ENCODE measurements at places on chromosomes 1 and 21.
A peak's percentile ranks its signal among the peaks of the same experiment; 100 is the strongest.

GRCh38 chr21:42924433-42924751 is 1.0 kb downstream of the ERVH48-1 start:
- no peak for DNase-seq

GRCh38 chr21:15283789-15284188 is 219.0 kb upstream of the NRIP1 start:
- DNase-seq: no peak

DNA sequence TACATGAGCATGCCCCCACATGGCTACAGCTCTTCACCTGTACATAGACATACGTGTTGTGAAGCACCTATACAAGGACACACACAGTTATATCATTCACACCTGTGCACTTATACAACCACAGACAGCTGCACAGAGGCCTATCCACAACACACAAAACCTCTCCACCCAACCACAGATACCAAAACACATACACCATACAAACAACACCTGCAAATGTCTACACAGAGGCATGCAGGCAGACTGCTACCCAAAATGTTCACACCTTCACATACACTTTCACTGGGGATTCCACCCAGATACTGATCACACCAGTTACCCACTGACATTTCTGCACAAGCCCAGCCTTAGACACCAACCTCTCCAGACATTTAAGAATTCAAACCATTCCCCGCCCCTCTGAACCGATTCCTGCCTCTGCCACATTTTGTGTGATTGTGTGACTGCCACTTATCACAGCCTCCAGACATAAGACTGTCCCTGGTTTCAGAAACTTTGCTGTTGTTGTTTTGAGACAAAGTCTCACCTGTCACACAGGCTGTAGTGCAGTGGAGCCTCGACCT is 2.0 kb downstream of the C1orf232 start:
- DNase-seq: no peak

GRCh38 chr1:155942578-155943141 is 1.2 kb downstream of the RXFP4 start:
- no peak for DNase-seq

GRCh38 chr1:225695578-225696337 is 42.8 kb upstream of the ENAH start:
- DNase-seq: no peak

- DNase-seq: no peak
These were observed 5.3 kb upstream of the KRTAP10-4 start for GRCh38 chr21:44568261-44568660.

DNA sequence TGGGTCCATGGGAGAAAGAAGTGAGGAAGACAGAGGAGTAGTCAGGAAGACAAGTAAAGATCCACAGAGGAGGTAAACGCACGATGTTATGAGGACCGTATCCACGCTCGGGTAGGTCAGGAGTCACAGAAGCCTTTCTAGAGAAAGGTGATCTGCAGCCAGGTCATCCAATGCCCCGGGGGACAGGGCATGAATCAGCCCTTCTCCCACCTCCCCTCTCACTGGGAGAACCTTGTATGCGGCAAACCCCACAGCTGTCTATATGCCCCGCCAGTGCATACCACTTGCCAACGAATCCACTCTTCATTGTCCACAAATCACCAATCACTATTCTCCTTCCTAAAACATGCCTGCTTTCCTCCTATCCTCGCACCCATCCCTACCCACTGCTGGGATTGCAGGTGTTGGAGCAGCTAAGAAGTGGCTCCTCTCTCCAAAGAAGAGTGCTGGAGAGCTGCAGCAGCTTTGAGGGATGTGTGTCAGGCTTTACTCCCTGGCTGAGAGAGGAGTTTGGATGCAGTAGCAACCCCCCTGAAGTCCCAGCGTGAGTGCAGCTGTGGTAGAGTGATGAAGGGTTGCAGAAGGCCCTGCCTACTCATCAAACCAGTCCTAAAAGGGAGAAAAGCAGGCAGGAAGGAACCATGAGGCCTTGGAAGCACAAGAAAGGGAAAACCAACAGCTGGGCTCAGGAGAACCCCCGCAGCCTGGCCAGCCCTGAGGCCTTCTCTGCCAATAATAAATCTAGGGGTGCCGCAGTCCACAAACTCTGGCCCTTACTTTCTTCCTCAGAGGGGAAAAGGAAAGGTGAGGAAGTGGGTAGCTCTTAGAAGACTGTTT is 102.2 kb upstream of the GADD45A start:
- DNase-seq: peak; percentile 10

- peak; percentile 91 for DNase-seq
These were observed 22.9 kb downstream of the UMODL1 start for GRCh38 chr21:42093991-42094421.

DNA sequence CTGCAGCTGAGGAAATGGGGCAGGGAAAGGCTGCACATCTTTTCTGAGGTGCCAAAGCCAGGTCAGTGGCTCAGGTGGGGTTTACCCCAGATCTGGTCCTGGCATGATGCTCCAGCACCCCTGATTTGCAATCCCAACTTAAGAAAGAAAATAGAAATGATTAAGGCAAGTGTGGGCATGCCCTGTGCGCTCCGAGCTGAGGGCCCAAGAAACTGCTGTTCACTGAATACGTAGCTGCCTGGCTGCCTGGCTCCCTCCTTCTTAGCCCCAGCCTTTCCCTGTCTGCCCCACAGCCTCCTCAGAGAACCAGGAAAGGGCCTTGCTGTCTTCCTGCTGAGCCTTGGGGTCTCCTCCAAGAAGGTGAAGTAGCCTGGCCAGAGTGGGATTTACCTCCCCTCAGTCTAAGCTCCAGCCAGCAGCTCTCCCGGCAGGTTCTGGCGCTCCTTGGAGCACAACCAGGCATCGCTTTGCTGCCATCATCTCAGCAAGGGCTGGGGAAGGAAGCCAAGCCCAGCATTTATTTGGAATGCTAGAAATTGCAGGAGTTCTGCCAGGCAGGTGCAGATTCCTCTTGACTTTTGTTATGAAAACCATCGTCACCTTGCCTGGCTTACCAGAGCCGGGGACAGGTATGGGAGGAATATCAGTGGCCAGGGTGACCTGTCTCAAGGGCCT is 51.3 kb upstream of the SELENON start:
- DNase-seq: no peak

DNA sequence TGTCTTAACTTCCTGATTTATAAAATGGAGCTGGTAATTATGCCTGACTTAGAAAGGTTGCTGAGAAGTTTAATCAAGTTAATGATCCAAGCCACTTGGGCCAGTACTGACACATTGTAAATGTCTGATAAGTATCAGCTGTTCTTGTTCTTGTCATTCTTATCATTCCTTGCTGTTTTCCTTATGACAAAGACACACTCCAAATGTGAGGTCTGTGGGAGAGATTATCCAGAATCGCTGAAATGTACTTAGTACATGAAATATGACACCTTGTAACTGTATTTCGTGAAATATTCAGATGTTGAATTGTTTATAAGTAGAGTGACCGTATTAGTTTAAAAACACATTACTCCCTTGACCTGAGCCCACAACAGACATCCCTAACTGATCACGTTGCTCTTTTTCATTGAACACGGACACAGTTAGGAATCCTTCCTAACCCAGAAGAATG is 6.1 kb downstream of the AADACL4 start:
- no peak for DNase-seq

- no peak for DNase-seq
These were observed 17.4 kb upstream of the KANK4 start for GRCh38 chr1:62336638-62336994.

- no peak for DNase-seq
These were observed 11.0 kb downstream of the RPTN start for GRCh38 chr1:152148051-152148450.

- DNase-seq: no peak
These were observed 65.9 kb downstream of the DNTTIP2 start for GRCh38 chr1:93813076-93813475.

DNA sequence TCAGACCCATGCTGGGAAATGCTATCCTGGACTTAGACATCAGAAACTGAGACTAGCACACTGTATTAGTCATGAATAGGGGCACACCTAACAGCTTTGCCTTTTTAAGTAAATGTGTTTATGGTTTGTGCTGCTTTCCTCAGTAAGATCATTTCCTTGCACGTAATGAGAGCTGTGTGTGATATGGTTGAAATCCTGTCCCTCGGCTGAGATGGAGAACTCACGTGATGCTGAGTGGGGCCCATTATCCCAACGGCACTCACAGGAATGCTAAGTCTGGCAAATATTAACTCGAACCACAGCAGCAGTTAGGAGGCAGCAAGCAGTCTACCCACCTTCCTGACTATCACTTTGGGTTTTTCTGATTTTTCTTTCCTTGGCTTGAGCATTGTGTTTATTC is 38.2 kb downstream of the BCL9 start:
- DNase-seq: peak; percentile 61

GRCh38 chr1:89672489-89673183 is 39.7 kb downstream of the LRRC8C start:
- no peak for DNase-seq

- DNase-seq: peak; percentile 80
These were observed 3.2 kb upstream of the SRM start for GRCh38 chr1:11062965-11063401.

DNA sequence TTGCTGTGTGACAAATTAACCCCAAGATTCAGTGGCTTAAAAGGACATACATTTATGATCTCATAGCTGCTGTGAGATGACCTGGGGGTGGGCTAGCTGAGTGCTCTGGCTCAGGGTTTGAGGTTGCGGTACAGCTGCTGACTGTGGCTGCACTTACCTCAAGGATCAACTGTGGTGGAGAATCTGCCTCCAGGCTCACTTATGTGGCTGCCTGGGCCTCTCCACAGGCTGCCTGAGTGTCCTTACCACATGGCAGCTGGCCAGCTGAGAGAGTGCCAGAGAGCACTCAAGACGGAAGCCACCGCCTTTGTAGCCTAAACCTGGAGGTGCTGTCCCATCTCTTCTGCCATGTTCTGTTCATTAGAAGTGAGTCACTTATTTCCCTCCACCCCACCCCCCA is 5.7 kb downstream of the LRRC71 start:
- DNase-seq: peak; percentile 98

- DNase-seq: no peak
These were observed 42.6 kb downstream of the F13B start for GRCh38 chr1:197024460-197024859.

DNA sequence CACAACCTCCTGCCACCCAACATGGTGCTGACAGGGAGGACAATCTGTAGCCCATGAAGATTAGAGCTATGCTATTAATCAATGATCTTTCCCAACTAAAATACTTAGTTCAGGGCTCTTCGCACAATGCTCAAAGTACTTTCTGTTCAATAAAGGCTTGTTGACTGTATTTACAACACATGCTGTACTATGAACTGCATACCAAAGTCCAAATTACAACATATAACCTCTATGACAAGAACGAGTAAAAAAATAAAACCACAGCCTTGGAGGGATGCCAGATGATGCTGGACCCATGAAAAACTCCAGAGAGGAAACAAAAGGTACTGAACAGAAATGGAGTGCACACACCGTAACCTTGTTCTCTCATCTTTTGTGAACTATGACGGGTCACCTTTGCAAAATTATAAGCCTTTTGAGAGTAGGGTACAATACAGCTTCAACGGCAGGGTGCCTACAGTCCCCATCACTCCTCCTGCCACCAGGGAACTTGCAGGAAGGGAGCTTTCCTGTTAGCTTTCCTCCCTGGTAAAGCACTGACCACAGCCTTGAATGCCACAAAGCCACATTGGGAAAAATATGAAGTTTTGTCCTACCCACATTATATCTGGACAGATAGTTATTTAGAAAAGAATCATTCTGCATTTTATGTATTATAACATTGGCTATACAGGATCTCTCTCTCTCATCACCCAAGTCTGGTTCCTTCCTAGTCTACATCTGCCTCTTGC is 175.6 kb downstream of the NRIP1 start:
- peak; percentile 59 for DNase-seq

DNA sequence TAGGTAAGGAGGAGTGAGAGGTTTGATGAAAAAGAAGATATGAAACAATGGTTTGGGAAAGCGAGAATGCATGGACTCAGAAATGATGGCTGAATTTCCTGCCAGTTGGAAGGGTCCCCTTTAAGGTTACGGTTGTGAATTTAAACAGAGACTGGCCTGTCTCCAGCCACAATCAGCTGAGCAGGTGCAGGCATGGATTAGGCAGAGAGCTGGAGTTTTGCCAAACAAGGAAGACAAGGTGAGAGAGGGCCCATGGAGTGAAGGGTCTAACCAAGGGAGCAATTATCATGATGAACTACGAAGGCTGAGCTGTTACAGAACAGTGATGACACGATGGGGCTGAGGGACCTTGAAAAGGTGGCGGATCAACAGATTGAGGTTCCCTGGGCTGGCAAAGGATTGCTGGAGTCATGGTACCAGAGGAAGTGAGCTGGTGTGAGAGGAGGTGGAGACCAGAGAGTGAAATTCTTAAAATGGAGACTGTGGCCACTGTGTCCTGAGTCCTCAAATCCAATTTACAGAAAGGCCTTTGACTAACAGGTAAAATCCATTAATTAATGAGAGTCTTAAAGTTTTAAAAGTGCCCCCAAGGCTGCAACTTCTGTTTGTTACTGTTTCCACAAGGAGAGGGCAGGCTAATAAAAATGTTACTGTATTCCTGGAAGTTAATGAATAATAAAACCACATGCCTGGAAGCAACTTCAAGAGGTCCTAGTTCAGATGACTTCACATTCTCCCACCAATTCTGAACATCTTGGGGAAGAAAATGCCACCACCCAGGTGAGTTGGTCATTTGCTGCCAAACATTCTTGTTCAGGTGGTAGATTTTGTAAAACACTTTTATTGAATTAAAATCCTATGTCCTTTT is 41.5 kb downstream of the LHX9 start:
- no peak for DNase-seq

DNA sequence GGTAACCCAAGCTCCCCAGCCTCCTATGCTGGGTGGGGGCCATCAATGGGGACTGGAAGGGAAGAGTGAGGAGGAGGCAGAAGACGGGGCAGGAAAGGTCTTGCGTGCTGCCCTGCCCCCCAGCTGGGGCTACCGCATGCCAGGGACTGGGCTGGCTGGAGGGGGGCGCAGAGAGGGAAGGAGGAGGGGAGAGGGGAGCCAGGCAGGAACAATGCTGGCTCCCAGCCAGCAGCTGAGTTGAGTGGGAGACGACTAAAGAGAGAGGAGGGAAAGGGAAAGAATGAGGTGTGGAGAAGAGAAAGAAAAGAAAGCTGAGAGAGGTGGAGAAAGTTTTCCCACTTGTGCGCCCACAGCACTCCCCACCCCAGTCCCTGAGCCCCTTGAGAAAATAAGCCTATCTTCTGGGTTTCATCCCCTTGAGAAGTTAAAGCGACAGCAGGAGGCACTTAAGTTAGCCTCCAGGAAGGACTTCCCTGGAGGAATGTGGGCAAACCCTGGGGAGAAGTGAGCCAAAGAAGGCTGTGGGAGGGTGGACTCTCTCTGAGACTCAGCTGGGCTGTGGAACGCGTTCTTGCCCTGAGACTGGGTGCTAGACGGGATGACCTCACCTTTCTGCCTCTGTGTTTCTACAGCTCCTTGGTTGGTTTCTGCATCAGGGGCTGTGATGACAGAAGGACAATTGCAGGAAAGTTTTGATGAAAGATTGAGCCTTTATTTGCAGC is 12.9 kb upstream of the NES start:
- DNase-seq: no peak

GRCh38 chr1:152462636-152463035 is 48.0 kb upstream of the LCE5A start:
- no peak for DNase-seq

DNA sequence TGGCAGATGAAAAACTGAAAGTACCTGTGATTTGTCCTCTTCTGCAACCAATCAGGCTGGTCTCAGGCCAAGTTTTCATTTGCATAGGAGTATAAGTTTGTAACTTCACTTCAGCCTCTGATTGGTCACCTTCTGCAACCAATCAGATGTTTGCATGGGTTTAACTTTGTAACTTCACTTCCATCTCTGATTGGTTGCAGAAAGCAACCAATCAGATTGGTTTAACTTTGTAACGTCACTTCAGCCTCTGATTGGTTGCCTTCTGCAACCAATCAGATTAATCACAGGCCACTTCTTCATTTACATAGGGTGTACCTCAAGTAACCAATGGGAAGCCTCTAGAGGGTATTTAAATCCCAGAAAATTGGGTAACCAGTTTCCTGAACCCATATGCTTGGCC is 18.9 kb upstream of the TUT4 start:
- DNase-seq: peak; percentile 79
